ENCODE measurements at places on chromosomes 1 and 21.

- DNase-seq, result no peak
Observed at GRCh38 chr1:168303716-168304540, 23.3 kb downstream of the TBX19 start.

- no peak for DNase-seq
Observed at GRCh38 chr1:198845271-198845670, 206.4 kb downstream of the PTPRC start.

- DNase-seq, result peak; percentile 62
Observed at GRCh38 chr1:181423301-181423918, 59.9 kb upstream of the CACNA1E start.

- no peak for DNase-seq
Observed at GRCh38 chr21:45481977-45482898, 60.0 kb downstream of the SLC19A1 start.

- DNase-seq, result no peak
Observed at GRCh38 chr1:89873770-89874169, 52.9 kb downstream of the LRRC8D start.
